ENCODE measurements at places on chromosomes 7 and 10.

- DNase-seq = no peak
These were observed 208.3 kb downstream of the CELF2 start for GRCh38 chr10:11225935-11226334.

GRCh38 chr7:117086788-117087187 is 133.5 kb downstream of the ST7 start:
- DNase-seq = no peak

DNA sequence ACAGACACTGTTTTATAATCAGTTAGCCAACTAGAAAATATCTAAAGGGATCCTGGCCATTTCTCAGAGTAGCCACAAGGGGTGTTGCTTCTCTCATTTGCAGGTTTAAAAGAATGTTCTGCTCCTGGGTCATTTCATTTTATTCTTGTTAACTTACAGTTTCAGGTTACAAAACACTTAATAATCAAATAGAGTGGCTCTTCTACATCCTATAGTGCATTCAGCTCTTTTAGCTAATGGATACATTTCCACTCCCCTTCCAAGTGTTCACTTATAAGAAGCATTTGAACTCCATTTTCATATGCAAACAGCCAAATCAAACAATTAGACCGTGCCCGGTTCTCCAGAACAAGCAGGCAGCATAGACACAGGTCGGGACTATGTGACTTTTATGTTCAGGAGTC is 117.5 kb downstream of the TRIL start:
- DNase-seq = no peak

DNA sequence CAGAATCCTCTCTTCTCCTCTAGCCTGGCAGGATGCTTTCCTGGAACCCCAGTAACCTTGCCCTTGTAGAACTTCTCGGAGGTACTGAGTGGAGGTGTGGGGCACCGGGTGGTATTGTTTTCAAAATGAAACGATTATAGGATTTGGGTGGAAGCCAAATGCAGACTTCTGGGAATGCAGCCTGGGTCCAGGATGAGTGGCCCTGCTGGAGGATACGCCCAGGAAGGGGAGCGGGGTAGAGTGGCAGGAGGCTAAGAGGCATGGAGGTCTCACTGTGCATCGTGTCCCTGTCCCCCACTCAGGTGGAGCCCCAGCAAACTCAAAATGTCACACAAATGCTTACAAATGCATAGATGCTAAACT is 109.1 kb upstream of the PPIF start:
- no peak for DNase-seq

GRCh38 chr10:1393481-1393880 is 337.3 kb downstream of the WDR37 start:
- no peak for DNase-seq

- DNase-seq = no peak
These were observed 108.6 kb downstream of the CDK6 start for GRCh38 chr7:92727755-92728154.
